Left colon (tissue), 2 donors: ENCODE measurements at places on chromosomes 2 and 18.

DNA sequence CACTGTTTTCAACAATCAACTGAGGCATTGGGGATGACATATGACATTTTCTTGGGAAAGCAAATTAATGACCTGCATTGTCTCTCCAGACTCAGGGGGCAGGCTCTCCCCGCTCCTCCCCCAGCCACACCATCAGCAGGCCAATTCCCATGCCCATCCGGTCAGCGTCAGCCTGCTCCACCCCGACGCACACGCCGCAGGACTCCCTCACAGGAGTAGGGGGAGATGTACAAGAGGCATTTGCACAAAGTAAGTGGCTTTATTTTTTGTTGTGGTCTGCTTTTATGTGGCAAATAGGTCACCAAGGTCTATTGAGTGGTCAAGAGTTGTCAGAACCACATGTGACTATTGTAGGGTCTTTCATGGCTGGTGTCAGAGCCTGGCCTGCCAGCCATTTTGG is 165.1 kb downstream of the DTNA start:
- no peak for DNase-seq

GRCh38 chr2:169348321-169349024 is 13.9 kb downstream of the LRP2 start:
- DNase-seq = no peak

DNA sequence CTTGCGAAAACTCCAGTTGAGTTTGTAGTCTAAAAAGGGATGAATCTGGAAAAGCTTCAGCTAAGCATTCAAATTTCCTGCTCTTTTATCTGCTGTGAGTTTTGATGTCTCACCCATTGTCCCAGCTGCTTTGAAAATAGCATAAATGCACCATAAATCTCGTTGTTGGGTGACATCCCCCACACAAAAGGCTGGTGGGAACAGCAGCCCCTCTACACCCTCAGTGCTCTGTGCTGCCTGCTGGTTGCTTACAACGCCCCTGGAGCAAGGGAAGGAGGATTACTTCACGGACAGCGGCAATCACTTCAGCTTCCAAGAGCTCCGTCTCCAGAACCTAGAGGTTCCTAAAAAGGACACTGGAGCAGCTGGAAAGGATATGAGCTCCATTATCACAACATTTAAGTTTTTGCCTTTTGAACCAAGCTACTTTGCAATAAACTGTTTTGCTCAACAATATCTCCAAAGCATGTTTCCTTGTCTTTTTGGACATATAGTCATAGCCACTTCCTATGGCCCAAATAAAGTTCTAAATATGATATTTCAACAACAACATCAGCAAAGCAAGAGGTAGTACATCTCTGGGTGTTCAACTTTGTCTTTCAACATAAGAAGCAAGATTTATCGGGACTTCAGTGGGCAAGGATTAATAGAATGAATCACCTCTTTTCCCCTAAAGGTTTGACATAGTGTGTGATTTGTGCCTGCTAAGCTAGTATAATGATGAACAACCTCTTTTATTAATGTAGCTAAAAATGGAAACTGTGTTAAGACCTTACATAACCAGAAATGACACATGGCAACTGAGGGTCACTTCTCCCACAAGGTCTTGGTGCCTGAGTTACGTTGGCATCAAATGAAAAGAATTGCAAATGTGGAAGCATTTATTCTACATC is 413.5 kb downstream of the TXNL1 start:
- DNase-seq = no peak

GRCh38 chr18:54209471-54210180 is 14.8 kb downstream of the MBD2 start:
- DNase-seq = no peak

DNA sequence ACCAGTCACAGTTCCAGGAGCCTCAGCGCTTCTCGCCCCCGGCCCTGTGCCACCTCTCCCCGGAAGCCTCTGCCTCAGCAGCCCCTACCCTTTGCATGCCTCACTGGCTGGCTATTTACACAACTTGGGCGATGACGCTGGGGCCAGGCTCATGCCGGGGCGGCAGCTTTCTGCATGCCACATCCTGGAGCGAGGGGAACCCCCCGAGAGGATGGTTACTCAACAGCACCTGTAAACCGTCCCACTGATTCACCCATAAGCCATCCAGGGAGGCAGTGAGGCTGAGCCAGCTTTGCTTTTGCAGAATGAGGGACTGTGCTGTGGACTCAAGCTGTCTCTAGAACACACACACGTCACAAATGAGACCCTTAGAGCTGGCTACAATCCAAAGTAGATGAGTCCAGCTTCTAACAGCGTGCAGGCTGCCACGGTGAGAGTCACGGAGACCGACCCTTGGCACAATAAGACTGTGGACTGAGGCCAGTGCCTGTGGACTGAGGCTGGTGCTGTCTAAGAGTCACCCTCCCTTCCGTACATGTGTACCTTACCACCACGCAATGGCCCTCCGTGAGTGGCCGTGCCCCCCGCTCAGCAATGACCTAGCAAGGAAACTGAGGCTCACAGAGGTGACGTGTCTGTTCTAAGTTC is 45.6 kb upstream of the ODC1 start:
- peak; percentile 72 for DNase-seq
